ENCODE measurements at places on chromosomes 3 and 15.

GRCh38 chr3:191680989-191681597 lies 220.1 kb downstream of the PYDC2 start:
- DNase-seq = no peak

GRCh38 chr15:70826634-70827033 lies 27.3 kb downstream of the LARP6 start:
- DNase-seq = no peak

DNA sequence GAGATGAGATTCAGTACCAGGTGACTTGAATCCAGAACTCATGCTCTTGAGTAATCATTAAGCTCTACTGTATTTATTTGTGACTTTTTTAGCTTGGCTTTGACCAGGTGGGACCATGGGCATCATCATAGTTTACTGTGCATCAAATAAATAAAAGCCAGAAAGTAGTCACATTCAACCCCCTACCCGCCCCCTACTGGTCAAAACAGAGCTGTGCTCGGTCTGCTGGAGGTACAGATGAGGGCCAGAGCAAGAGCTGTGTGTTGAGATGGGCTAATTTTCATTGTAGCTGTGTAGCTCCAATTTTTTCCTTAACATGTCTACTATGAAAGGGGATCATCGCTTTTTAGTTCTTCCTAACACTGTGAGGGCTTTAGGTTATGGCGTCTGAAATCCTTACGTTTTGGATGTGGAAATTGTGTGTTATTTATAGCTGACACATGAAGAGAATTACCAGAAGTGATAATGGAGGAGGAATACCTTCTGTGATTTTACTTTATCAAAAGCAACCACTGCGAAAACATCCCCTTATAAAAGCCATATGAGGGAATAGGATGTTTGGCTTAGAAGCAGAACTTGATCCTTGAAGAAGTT lies 375.1 kb downstream of the PTPRG start:
- DNase-seq = no peak

- no peak for DNase-seq
Observed at GRCh38 chr3:15261274-15261673, 55.2 kb downstream of the CAPN7 start.

- DNase-seq = no peak
Observed at GRCh38 chr15:31296646-31297574, 29.7 kb upstream of the KLF13 start.

DNA sequence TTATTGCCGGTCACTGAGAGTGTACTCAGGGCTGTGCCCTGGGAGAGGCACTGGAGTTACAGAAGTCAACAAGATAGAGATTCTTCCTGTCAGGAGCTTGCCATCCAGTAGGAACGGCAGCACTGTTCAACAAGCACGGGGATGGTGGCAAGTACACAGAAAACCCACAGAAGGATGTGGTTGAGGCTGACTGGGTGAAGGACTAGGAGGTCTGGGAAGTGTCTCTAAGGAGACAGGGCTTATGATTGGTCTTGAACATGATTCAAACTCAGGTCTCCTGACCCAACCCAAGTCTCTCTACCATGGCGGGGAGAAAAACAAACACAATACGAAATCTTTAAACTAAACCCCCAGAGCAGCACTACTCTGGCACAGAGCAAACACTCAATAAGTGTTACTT lies 37.6 kb downstream of the ERICH6 start:
- DNase-seq = no peak

GRCh38 chr15:98807262-98807661 lies 158.9 kb downstream of the IGF1R start:
- DNase-seq = no peak

- DNase-seq = no peak
Observed at GRCh38 chr3:170079536-170080165, 41.9 kb downstream of the GPR160 start.

GRCh38 chr15:65982627-65983322 lies 113.5 kb downstream of the RAB11A start:
- no peak for DNase-seq

DNA sequence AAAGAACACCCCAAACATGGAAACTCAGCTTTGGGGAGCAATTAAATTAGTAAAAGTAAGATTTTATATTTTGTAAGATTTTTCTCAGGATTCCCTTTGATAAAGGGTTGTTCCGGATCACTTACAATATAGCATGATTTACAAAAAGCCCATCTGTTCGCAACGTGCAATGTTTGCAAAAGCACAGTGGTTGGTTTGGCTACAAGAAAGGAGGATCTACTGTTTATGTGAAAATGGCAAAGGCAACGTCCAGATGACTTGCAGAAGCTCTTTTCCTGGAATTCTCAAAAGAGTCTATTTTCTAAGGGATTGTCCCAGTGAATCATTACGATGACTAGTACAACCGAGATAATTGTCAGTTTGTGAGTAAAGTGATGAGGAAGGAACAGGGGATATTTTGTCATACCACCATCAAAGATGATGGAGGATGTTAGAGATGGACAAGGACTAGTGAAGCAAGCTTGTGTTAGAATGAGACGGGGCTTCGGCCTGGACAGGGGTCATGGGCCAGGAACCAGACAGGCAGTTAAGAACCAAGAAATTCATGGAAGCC lies 71.6 kb downstream of the CRYGS start:
- no peak for DNase-seq

DNA sequence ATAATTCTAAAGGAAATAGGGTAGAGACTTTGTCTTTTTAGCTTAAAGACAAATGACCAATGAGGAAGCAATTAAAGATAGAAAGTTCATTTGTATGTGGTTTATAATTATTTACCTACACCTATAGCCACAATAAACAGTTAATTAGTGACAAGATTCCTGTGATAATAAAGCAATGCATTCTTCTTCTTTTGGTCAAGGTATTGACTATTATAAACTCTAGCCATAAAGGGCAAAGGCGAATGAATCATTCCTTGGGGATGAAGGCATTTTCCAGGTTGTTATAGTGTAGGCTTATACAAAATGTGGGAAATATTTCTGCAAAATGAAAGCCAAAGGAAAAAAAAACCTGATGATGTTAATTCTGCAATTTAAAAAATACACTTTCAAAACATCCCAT lies 115.4 kb downstream of the PLD1 start:
- no peak for DNase-seq

DNA sequence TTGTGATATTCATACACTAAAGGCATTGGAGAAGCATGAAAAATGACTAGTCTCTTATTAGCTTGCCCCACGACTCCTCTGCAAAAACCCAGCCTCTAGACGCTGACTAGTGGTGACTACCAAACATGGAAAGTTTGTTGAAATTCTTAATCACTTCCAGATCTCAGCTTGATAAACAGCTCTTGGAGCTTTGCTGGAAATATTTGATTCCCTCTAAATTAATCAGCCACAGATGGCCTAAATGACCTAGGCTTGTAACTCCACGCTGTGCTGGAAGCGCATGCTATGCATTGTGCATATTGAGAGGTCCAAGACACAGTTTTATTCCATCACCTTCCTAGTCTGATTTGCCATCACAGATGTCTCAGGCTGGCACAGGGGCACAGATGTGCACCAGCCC lies 244.7 kb upstream of the ST8SIA2 start:
- DNase-seq = no peak

DNA sequence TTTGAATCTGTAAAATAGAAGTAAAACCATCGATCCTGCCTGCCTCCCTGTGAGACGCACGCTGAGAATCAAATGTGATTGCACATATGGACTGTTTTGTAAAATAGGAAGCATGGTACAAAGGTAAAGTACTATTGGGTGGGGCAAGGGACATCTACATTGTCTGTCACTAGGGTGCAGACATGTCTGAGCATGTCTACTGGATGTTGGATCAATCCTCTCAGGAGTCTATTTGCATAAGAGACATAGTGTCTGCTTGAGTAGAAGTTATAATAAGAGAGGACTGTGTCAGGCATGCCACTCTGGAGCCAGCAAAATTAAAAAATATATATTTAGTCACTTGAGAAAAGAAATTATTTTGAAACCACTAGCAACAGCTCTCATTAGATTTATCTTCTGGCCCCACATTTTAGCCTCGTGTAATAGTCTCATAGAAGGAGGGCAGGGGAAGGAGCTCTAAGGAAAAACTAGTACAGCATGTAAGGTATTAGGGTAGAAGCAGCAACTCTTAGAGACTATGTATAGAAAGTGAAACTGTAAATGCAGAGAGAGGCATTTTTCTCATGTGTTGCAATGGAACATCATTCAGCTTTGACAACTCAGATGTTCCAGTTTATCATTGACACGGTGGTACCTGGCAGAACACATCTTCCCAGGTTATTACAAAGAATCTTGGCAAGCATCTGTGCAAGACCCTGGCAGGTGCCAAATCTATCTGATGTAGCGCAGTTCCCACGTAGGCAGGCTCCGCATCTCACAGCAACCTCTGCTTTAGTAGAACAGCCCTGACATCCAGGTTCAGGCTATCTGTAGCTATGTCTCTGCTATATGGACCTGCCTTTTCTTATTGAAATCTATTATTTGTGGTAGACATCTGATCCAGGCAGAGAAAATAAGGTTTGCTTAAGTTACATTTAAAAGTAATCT lies 85.2 kb upstream of the CHL1 start:
- DNase-seq = no peak

DNA sequence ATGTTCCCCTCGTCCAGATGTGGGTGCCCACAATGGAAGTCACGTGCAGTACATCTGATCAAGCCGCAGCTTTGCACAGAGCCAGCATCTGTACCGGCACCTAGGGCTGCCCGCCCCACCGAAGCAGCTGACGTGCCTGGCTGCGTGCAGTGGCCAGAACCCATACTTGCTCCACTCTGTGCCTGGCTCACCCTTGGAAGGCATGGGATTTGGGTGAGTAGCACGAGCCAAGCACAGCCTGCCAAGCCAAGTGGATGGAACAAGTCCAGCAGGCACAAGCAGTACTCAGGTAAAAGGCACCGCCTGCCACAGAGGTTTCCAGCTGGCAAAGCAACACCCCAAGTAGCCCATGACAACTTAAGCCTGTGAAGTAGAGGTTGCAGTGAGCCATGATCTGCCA lies 261.3 kb downstream of the TBC1D5 start:
- DNase-seq = no peak

- DNase-seq = no peak
Observed at GRCh38 chr15:73367624-73368300, 996 bp downstream of the HCN4 start.

- DNase-seq = no peak
Observed at GRCh38 chr3:176692966-176693785, 504.1 kb downstream of the TBL1XR1 start.

DNA sequence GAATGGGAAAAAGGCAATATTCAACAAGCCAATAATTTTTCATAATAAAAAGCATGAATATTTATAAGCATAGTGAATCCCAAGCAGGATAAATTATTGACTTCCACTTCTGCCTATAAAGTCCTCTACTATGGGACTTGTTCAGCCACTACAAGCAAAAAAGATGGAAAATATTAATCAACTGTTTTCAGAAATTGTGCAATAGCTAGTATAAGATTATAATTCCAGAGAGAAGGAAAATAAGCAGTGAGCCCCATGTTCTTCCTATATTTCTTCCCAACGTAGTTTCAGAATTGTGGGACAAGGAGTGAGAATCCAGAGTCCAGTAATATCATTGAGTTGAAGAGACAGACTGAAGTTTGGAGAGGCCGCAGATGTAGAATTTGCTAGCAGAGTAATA lies 24.3 kb downstream of the SGO1 start:
- no peak for DNase-seq

- DNase-seq = no peak
Observed at GRCh38 chr3:117411971-117412370, 702.4 kb downstream of the TUSC7 start.

GRCh38 chr3:172777901-172778300 lies 27.4 kb downstream of the ECT2 start:
- DNase-seq = no peak
